ENCODE measurements at places on chromosomes 12 and 14.

DNA sequence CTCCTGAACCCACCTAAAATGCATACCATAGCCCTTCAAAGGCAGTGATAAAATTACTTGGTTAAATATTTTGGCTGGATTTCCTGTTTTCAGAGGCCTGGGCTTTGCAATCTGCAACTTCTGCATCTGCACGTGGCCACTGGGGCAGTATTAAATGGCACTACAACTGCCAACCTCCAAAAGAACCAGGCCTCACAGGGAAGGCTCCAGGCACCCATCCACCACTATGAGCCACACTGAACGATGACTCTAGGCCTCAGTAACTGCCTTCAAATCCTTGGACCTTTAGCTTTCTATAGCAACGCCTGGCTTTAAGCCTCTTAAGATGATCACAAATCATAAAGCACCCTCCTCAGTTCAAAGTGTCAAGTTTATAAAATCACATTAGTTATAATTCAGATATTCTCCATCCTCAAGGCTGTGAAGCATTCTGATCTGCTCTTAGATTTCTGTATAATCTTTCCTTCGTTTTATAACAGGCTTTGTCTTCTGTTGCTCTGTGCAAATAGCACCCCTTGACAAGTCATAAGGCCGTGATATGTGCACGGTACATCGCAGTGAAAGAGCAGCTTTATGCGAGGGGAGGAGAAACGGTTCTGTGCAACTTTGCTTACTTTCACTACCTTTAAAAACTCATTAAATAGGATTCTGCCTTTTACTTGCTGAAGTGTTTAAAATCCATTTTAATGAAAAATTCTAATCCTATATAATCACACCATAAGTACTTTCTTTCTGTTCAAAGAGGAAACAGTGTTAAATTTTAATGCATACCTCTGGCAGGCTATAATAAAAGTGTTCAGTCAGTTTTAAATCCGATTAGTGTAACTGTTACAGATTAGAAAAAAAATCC, 196.4 kb upstream of the G2E3 start:
- no peak for DNase-seq

DNA sequence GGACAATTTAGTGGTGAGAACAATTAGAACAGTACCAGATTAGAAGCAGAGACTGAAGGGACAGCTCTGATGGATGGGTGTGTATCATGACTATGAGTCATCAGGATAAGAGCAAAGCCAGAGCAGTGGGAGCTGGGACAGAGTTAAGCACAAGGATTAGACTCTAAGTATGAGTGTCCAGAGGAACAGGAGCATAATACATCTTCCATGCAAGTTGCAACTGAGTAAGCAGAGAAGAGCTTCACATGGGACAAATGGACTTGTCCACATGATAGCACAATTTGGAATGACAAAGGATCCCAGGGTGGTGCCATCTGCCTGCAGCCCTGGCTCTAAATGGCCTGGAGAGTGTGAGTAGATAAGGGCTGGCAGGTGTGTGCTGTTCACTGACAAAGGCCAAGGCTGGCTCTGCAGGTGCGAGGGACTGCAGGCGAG, 226.4 kb upstream of the CAND1 start:
- DNase-seq, result no peak

GRCh38 chr14:73227812-73228781, 9.2 kb upstream of the PAPLN start:
- no peak for DNase-seq

DNA sequence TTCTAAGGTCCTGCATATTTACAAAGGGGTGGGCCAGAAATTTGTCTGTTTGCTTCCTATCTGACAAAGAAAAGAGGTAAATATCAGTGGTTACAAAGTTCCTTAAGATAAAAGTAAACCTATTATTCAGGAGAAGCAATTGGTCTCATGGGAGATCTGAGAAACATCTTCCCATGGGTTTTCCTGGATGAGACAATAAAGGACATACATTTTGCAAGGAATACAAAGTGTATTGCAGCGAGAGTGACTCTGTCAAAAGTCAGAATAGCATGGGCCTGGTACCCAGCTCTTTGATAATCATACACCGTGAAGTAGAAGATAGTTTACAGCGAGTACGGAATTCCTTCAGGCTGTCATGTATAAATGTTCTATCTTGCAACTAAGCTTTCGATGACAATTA, 14.2 kb downstream of the LRRK2 start:
- no peak for DNase-seq

- no peak for DNase-seq
Measured at GRCh38 chr14:93286212-93286890, 46.5 kb downstream of the BTBD7 start.

GRCh38 chr12:1760566-1761382, 59.6 kb upstream of the LRTM2 start:
- no peak for DNase-seq

GRCh38 chr12:119809023-119809422, 68.1 kb downstream of the CIT start:
- DNase-seq, result no peak

DNA sequence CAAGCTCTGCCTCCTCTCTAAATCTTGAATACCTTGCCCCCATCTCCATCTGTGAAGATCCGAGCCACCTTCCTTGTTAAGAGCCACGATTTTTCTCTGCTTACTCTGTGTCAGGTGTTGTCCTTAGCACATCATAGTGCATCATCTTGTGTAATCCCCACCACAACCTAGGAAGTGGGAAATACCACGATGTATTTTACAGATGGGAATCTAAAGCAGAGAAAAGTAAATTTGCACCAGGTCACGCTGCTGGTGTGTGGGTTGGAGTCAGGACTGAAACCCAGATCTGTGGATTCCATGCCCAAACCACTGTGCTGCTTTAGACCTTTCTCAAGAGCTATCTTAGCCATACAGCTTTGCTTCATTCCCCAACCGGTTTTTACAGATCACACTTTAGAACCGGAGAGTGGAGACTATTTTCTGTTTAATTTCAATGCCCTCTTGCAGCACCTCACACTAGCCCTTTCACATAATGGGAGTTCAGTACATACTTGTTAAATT, 94.6 kb downstream of the PPM1A start:
- DNase-seq, result no peak

DNA sequence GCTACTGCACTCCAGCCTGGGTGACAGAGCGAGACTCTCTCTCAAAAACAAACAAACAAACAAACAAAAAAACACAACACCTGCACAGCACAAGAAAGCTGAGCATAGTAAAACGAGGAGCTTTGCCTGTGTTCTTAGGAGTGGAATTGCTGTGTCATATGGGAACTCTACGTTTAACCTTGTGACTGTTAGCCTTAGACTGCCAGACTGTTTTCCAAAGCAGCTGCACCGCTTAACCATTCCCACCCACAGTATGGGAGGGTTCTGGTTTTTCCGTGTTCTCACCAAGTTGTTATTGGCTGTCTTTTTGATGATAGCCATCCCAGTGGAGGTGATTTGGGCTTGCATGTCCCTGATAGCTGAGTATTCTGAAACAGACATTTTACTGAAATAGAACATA, 9.2 kb downstream of the WNT5B start:
- DNase-seq, result no peak

- DNase-seq, result no peak
Measured at GRCh38 chr12:29612912-29613311, 115.4 kb upstream of the OVCH1 start.

DNA sequence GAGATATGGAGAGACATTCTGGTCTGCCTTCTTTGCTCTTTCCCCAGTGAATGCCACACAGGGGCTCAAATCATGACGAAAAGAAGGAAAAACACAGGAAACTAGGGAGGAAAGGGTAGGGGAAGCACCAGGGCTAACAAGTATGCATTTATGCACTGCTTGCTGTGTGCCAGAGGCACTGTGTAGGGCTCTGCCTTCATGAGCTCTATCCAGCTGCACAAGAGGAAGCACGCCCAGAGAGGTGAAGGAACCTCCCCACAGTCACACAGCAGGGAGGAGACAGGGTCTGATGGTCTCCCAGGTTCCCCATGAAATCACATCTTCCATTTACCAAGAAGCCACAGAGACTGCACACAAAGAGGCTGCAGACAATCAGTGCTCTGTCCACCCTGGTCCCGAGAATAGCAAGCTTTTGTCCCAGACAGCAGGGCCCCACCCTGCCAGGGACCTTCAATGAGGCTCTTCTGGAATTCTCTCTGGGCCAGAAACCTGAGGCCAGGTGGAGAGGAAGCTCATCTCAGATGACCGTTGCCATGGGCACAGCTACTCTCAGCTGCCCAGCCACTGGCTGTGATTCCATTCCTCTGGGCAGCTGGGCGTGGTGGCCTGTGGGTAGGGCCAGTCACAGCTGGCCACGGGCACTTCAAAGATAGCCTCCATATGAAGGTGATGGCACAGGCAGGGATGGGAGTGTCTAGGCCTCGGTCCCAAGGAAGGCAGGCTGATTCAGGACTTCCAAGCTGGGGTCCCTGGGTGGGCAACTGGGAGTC, 7.3 kb upstream of the TRPV4 start:
- no peak for DNase-seq

DNA sequence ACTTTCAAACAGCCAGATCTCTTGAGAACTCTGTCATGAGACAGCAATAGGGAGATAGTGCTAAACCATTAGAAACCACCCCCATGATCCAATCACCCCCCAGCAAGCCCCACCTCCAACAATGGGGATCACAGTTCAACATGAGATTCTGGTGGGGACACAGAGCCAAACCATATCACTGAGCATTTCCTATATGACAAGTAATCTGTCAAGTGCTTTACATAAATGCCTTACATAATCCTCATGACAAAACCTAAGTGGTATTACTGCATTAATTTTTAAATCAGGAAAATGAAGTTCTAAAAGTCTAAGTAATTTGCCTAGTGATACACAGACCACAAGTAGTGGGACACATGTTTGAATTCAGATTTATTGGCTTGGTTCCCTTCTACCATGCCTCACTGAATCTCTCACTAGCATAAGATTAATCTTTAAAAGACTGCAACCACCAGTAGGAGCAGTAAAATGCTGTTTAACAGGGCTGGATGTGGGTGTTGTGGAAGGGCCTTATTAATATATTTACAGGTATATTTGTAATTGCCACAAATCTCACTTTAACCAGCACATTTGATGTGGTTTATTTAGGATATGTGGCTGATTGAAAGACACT, 323.1 kb upstream of the FBXO33 start:
- no peak for DNase-seq

DNA sequence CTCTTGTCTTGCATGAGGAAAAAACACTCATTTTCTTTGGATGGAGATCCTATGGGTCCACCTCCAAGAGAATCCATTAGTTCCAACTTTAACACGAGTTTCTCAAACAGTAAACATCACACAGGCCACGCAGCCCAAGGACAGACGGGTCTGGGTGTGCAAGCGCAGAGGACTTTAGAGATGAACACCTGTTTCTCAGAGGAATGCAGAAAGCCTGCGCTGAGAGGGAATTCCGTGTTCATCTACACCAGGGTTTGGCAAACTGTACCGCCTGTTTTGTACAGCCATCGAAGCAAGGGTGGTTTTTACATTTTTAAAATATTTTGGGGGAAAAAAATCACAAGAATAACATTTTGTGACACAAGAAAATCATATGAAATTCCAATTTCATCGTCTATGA, 79.4 kb downstream of the RBM19 start:
- DNase-seq, result no peak

GRCh38 chr14:42145766-42146165, 539.1 kb downstream of the LRFN5 start:
- DNase-seq, result no peak

DNA sequence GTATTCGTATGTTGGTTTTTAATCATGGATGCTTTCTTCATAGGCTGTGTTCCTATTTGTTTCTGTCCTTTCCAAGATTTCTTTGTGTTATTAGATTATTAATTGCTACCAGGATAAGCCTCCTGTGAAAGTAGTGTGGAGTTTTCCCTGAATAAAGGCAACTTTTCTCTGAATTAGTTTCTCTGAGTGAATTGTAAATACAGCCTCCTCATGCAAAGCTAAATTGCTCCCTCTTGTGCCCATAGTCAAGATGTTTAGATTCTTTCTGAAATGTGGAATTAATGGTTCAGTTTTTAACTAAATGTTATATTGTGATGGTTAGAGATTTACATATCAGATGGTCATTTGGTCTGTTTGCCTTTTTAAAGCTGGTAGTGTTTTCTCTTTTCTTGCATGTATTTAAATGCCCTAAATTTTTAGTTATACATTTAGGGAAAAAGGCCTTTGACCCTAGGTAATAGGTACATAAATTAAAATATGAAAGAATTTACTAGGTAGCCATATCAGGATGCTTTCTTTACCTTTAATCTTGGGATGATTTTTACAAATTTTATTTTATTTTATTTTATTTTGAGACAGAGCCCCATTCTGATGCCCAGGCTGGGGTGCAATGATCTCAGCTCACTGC, 8.9 kb downstream of the APAF1 start:
- DNase-seq, result no peak

DNA sequence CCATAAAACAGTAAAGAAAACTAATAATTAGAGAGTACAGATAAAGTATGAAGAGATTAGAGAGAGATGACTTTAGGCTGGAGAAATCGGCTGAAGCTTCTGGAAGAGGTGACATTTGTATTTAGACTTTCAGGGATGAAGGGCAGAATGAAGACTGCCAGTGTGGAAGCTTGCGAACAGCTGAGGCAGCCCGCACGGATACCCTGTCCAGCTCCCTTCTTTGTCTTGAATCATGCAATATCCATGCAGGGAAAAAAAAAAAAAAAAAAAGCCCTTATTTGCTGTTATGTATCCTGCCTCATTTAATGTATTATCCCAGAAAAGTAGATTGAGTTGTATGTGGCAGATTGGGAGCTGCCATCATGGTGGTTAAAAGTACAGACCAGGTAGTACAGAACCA, 331.8 kb downstream of the ZFP36L1 start:
- no peak for DNase-seq

- DNase-seq, result no peak
Measured at GRCh38 chr14:39108791-39109190, 5.3 kb upstream of the GEMIN2 start.

DNA sequence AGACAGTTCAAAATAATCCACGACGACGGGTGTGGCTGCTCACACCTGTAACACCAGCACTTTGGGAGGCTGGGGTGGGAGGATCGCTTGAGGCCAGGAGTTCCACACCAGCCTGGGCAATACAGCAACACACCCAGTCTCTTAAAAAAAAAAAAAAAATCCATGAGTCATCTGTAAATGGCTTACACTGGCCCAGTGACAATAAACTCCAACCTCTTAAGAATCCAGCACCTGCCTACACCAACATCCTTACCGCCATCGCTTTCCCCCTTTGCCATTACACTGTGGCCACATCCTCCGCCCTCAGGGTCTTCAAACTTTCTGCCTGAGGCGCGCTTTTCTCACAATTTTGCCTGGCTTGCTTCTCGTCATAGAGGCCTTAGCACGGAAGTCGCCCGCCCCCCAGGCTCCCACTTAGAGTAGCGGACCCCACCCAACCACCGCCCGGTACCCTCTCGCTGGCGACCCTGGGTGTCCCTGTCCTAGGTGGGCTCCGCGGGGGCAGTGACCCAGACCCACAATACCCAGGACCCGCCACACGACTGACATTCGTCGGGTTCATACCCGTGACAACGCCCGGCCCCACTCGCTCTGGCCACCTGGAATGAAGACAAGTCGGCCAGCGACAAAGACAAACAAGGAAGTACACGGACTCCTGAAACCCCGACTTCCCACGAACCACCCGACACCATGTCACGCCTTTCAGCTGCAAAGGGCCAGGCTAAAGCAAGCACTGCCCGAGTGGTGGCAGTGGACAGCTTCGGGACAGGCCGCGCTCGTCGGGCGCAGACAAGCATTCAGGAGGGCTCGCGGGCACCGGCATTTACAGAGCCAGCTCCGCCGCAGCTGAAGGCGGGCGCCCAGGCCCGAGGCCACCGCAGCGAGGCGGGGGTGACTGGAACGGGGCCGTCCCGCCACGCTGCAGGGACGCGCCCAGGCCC, 636 bp downstream of the GOLGA3 start:
- no peak for DNase-seq
